G401 (cell line): ENCODE measurements at places on chromosomes 5 and 9.
A peak's percentile ranks its signal among the peaks of the same experiment; 100 is the strongest.

DNA sequence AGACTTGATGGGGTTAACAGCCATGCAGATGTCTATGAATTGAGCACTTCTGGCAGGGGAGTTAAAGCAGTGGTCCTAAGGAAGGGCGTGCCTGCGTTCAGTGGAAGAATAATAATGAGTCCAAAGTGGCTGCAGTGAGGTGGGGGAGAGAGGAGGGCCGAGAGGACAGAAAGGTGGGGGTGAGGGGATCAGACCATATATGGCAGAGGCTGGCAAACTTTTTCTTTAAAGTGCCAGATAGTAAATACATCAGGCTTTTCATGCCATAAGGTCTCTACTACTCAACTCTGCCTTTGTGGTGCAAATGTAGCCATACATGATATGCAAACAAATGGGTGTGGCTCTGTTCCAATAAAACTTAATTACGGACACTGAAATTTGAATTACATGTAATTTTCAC lies 77.1 kb downstream of the STRBP start:
- no peak for DNase-seq

GRCh38 chr9:98202252-98202651 lies 9.8 kb upstream of the CORO2A start:
- no peak for DNase-seq

DNA sequence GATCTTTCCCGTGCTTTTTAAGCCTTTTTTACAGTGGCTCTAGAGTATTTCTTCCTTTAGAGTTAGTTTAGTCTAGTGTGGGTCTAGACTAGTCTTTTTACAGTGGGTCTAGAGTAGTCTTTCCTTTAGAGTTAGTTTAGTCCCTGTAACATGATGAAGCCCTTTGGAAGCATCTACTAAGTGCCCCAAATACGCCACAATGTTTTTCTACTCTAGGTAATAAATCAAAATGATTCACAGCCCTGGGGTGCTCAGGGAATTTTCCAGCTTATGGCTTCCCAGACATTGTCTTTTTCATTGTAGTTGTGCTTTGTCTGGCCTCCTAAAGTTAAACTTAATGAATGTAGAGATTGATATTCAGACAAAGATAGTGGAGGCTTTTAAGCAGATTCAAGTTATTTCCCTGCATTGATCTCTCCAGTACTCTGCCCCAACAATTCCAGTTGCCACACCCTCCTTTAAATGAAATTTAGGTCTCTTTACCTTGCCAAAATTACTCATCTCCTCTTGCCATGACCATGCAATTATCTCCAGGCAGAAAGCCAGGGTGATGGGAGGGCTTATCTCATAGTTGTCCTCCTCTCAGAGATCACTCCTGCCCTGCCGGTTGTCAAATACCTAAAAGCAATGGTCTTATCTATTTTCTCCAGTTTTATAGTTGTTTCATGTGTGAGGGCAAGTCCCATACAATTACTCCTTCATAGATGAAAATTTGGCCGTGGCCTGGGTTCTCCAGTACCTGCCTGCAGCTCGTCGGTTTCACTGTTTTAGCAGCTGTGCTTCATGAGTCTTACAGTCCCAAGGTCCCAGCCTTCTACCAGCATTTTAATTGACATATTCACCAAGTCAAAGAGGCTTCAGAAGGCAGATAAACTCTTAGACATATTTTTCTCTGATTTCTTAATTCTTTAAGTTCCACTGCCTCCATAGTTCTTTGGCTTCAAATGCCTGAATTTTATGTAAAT lies 794.0 kb upstream of the COX7C start:
- no peak for DNase-seq

- no peak for DNase-seq
Measured at GRCh38 chr9:134838651-134839454, 41.8 kb upstream of the FCN2 start.

GRCh38 chr5:109524026-109524425 lies 114.3 kb upstream of the PJA2 start:
- no peak for DNase-seq

GRCh38 chr9:105127863-105128220 lies 116.6 kb upstream of the SLC44A1 start:
- DNase-seq: no peak

DNA sequence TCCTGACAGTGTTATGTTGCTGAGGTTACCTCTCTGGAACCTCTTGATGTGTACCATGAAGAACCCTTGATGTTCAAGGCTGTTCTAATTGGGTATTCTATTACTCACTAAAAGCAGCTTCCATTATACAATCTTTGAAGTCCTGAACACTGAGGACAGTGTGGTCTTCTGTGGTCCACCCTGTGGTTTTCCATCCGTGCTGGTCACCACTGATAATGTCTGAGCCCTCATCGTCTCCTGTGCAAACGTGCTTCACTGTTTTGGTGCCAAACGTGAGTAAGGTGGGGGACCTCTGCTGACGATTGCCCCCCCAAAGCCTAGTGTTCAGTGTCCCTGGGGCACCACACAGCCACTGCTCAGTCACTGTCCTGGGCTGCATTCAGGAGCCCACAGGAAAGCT lies 259.7 kb upstream of the ANKRD55 start:
- DNase-seq: no peak

GRCh38 chr5:67941614-67942401 lies 273.7 kb upstream of the PIK3R1 start:
- no peak for DNase-seq

GRCh38 chr5:119315516-119315949 lies 40.3 kb upstream of the TNFAIP8 start:
- DNase-seq: no peak

GRCh38 chr5:95953021-95953702 lies 8.5 kb downstream of the ELL2 start:
- DNase-seq: no peak

DNA sequence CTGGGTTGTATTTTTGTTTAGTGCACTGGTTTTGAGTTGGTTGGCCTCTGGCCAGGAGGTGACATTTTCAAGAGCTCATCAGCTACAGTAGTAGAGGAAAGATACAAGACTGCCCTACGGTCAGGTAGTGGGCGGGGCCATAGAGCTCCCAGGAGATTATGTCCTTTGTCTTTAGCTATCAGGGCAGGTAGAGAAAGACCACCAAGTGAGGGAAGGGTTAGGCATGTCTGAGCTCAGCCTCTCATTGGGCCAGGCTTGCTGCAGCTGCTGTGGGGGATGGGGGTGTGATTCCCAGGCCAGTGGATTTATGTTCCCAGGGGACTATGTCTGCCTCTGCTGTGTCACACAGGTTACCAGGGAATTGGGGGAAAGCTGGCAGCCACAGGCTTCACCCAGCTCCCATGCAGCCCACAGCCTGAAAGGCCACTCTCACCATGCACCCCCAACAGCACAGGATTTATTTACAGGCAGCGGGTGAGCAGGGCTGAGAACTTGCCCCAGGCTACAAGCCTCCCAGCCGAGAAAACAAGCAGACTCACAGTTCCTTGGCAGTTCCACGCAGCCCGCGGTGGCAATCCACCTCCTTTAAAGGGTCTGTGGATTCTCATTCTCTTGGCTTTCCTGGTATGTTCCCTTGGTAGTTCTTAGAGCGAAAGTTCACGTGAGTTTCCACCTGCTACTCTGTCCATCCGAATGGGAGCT lies 37.5 kb upstream of the BOD1 start:
- no peak for DNase-seq

- DNase-seq: peak; percentile 51
Measured at GRCh38 chr9:129995409-129996160, 47.4 kb downstream of the FNBP1 start.

GRCh38 chr5:134092875-134093274 lies 21.6 kb upstream of the TCF7 start:
- DNase-seq: no peak

- DNase-seq: peak; percentile 99
Measured at GRCh38 chr9:128607642-128608350, 48.9 kb downstream of the DYNC2I2 start.

- DNase-seq: peak; percentile 50
Measured at GRCh38 chr5:141914199-141914743, 9.4 kb upstream of the DELE1 start.

GRCh38 chr5:25181249-25181648 lies 536.5 kb upstream of the CDH10 start:
- DNase-seq: no peak
